ENCODE measurements at places on chromosomes 5 and 9.
A peak's percentile ranks its signal among the peaks of the same experiment; 100 is the strongest.

- DNase-seq: peak; percentile 85
Observed at GRCh38 chr5:75049456-75050351, 2.7 kb downstream of the GCNT4 start.

GRCh38 chr5:10301266-10301665, 6.4 kb downstream of the CMBL start:
- no peak for DNase-seq

GRCh38 chr5:67610186-67610912, 413.8 kb upstream of the CD180 start:
- DNase-seq: no peak

GRCh38 chr9:114911167-114911821, 19.1 kb downstream of the TNFSF8 start:
- DNase-seq: peak; percentile 23

DNA sequence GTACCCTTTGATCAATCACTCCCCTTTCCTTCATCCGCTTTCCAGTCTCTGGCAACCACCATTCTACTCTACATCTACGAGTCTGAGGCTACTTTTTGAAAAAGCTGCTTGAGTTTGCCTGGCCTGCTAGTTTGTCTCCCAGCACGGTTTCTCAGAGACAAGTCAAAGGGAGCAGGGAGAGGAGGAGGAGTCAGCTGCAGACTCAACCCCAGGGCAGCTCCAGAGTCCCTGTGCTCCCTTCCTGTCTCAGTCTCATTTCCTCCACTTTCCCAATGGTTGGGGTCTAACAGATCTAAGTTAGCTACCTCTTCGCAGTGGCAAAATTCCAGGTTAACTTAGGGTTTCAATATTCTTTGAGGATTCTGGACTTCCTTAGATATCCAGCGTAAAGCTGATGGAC, 80.0 kb upstream of the PCA3 start:
- DNase-seq: no peak

- DNase-seq: no peak
Observed at GRCh38 chr9:138024831-138025291, 147.3 kb downstream of the CACNA1B start.

DNA sequence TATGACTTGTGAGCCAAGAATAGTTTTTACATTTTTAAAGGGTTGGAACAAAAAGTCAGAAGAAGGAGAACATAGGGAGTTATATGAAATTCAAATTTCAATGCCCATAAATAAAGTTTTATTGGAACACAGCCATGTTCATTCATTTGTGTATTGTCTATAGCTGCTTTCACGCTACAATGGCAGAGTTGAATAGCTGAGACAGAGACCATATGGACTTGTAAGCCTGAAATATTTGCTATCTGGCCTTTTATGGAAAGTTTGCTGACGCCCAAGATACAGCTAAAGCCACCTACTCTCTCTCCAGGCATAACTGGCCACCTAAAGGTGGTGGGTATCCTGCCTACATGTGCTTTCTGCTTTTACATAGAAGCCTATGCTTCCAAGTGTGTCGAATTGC, 10.9 kb downstream of the DAB2IP start:
- no peak for DNase-seq

DNA sequence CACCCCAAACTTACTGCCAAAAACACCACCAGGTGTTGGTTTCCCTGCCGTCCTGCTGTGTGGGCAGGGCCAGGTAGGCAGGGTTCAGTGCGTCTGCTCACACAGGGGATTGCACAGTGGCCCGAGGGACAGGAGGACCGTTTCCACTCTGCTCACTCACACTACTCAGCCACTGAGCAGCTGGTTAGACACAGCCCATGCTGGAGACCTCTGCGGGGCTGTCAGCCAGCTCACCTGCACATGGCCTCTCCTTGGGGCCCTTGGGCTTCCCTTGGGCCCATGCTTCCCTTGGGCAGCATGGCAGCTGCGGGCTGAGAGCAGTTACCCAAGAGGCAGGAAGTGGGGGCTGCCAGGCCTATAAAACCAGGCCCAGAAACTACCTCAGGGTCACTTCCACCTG, 79.0 kb downstream of the SYK start:
- DNase-seq: no peak

- DNase-seq: no peak
Observed at GRCh38 chr5:168404365-168404764, 81.9 kb upstream of the RARS1 start.

- DNase-seq: no peak
Observed at GRCh38 chr5:150113047-150113744, 26.8 kb upstream of the CSF1R start.

GRCh38 chr9:77510666-77511065, 137.5 kb downstream of the GNA14 start:
- DNase-seq: no peak

- no peak for DNase-seq
Observed at GRCh38 chr5:173625673-173626504, 9.4 kb upstream of the BOD1 start.

- DNase-seq: no peak
Observed at GRCh38 chr5:180717989-180718388, 21.9 kb downstream of the OR2Y1 start.

DNA sequence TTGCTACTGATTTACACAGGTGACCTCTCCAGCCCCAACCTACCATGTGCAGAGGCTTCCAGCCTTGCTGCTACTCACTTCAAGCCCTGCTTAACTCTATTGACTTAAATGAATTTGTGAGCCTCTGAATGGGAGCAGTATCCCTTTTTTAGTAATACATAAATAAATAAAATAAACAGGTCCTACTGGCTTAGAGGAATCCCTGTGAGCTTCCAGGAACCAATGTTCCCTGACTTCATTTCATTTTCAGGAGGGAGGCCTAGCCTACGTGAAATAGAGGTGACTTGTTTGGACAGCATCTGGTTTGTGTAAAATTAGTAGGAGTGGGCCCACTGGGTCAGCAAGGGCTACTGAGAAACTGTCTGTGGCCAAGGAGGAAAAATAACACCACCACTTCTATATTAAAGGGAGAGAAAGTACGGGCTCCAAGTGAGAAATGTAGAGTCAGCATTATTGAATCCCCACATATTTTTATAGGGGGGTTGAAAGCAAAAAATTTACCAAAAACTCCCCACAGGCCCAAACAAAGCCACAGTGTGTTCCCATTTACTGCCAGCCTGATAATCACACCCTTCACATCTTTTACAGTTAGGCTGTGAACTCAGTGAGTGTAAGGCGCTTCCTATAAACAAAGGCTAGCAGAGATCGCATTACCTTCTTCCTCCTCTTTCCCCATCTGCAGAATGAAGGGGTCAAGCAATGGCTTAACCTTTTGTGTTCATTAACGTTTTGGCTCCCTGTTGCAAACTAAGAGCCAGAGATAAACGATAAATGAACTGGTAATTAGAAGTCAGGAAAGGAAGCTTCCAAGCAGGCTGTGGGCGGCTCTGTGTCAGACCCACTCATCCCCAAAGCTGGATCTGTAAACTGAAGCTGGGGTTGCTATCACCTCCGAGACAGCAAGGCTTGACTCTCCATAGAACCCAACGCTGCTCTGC, 138.8 kb upstream of the LIFR start:
- no peak for DNase-seq

DNA sequence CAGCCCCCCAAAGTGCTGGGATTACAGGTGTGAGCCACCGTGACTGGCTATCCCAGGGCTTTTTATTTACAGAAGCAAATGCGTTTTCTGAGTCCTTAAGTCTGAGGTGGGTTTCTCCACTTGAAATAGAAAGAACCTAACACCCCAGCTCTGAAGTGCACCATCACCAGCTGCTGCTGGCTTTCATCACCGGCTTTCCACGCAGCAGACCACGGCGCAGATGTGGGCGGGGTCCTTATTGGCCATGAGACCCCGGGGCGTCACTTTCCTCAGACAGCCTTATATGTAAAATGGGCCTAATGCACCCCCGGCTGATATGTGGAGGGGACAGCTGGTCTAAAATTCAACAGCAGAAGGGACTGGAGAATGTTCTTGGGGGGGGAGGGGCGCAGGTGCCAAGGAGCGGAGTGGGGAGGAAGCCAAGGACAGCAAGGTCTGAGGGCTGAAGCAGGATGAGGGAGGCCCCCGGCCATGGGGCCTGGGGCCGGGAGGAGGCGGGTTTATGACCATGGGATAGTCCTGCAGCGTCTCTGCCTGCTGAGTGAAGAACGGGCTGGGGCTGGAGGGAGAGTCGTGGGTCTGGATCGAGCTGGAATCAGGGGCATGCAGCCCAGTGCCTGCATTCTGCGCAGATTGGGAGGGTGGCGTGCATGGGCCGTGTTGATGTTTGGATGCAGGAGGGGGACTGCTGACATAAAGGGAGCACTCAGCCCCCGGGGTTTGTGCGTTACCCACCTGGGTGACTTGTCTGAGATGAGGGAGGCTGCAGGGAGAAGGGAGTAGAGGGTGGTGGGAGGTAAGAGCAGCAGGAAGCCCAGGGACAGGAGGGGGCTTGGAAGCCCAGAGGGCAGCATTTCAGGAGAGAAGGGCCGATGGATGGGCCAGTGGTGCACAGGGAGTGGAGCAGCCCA, 30.2 kb downstream of the RASGEF1C start:
- DNase-seq: no peak

GRCh38 chr5:174832025-174832424, 107.6 kb downstream of the MSX2 start:
- no peak for DNase-seq

DNA sequence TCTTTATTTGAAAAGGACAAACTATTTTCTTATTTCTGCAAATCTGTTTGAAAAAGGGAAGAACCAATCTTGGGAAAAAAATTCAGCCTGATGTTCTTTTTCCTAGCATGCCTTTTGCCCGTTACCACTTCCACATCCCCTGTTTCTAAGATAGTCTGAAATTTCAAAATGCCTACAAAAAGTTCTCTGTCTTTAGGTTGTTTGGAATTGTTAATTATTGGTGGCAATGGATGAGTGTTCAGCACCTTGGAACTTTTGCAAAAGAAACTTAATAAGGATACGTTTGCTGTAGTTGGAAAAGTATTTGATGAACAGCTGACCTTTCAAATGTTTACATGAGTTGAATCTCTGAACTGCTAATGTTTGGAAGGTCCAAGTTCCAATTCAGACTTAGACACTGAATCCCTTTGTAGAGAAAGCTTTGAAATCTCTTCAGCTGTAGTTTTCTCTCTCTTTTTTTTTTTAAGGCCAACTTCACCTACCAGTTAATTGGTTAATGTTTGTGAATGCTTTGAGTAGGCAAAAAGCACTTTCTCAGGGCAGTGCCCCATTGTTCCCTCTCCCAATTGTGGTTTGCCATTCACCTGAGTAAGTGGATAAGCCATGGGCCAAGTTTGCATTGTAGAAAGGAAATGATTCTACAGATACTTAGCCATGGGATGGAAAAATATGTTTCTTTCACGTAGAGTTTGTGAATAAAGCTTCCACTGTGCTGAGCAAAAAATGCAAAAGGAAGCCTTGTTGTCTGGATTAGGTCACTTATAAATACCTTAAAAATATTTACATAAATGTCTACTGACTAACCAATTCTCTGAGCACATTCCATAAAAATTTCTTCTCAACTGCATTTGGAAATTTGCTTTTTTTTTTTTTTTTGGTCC, 156.4 kb upstream of the ELL2 start:
- no peak for DNase-seq

DNA sequence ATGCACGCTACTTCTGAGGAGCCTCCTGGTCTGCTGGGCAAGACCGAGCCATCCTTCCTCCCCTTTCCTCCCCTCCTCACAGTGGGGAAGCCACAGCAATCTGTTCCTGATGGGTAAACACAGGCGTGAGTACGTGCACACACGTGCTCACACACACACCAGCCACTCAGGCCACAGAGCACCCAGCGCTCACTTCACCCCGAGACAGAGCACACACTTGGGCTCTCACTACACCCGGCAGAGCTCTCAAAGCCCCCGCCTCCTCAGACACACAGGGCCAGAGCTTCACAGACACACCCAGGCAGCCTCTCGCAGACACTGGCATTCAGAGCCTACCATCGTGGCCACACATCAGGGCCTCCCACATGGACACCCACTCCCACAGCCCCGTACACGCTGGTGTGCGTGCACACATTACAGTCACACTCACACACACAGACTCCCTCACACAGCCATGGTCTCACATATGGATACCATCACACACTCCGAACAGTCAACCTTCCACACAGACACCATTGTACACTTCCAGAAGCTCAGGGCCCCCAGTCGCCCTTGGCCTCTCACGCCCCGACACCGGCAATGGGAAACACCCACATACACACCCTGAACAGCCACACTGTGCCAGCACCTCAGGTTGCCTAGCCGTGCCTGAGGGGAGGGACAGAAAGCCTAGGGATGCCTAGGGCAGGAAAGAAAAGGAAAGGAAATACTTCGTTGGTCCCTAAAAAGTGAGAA, 13.5 kb downstream of the CNTFR start:
- no peak for DNase-seq

Measured in NCI-H526 treated with DMSO at 0.1 percent for 48 hours (cell line).